ENCODE measurements at places on chromosomes 12 and 14.

DNA sequence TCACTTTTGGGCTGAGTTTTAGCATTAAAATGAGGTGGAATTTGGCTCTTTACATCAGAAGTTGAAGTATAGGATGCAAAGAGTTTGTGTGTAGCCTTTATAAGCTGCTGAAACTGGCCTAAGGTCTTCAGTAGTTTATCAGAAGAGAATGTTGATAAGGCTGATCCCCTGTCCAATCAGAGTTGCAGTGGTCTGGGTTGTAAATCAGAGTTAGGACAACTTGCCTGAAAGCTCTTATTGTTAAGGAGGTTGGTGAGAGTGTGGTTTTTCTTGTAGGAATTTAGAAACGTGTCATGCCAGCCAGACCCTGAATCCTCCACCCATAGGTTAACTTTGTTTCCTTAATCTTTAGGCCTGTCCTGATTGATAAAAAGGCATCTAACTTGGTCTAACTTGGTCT lies 143.5 kb downstream of the ST8SIA1 start:
- DNase-seq = no peak

- DNase-seq = no peak
These were observed 47.0 kb upstream of the PLBD1 start for GRCh38 chr12:14614704-14615121.

DNA sequence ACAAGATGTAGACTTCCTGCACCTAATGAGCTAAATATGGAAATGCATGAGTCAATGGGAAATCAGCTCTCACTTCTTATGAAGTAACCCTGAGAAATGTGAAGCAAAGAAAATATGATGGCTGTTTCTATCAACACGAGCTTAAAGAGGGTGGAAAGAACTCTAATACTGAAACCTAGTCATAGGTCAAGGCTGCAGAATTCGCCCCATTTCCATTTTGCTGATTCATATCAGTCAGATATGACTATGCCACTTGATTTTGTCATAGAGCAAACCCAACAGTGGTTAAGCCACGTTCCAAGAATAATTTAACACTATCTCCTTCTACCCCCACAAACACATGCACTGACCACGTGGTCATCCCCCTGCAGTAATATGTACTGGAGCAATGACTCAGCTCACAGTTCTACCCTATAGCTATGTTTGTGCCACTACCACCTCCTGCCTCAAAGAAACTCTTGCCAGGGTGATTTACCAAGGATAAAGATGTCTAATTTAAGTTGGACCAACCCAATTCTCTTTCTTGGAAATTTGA lies 157.5 kb downstream of the TMTC3 start:
- DNase-seq = peak; percentile 66

DNA sequence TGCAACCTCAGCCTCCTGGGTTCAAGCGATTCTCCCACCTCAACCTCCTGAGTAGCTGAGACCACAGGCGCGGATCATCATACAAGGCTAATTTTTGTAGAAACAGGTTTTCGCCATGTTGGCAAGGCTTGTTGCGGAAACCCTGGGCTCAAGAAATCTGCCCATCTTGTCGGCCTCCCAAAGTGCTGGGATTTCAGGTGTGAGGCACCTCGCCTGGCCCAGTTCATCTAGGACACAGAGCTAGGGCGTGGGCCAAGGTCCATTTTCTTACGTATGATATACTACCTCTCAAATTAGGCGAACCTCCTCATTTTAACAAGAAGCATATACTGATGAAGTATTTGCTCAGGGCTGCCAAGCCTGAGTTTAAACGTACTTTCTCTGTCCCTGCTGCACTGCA lies 2.1 kb downstream of the RPS29 start:
- no peak for DNase-seq

- DNase-seq = peak; percentile 71
These were observed 1183.7 kb upstream of the TMEM132C start for GRCh38 chr12:127083008-127083949.

GRCh38 chr12:63955831-63956666 lies 111.5 kb downstream of the SRGAP1 start:
- DNase-seq = peak; percentile 15

- no peak for DNase-seq
These were observed 938 bp upstream of the MAX start for GRCh38 chr14:65103150-65103760.

DNA sequence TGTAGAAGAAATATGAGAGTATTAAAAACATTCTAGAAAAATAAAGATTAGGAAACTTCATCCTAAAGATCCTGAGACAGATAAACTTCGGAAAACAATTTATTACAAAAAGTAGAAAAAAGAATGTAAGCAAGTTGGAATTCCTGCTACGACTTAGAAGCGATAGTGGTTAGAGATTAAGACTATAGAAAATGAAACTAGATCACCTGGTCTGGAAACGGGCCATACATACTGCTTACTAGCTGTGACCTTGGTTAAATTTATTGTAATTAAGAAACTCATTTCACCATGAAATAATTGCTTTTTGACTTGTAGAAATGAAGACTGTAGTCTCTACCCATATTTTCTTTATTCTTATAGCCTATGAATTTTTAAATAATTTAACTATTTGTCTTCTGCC lies 614.1 kb downstream of the SLC16A7 start:
- no peak for DNase-seq

DNA sequence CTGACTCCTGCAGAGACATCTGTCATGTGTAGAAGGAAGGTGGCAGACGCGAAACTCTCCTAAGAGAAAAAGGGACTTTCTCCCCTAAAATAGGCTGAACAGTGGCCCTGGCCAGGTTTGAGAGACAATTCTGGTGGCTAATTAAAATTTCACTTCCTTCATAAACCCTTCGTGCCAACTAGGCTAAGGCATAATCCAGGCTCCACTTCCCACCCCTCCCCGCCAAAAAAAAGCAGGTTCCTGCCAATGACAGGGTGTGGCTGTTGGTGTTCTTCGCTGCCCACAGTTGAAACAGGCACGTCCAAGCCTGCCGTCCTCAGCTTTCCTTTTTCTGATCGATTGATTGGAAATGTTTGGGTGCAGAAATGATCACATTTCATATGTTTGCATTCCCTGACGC lies 144.6 kb downstream of the GCH1 start:
- DNase-seq = no peak

DNA sequence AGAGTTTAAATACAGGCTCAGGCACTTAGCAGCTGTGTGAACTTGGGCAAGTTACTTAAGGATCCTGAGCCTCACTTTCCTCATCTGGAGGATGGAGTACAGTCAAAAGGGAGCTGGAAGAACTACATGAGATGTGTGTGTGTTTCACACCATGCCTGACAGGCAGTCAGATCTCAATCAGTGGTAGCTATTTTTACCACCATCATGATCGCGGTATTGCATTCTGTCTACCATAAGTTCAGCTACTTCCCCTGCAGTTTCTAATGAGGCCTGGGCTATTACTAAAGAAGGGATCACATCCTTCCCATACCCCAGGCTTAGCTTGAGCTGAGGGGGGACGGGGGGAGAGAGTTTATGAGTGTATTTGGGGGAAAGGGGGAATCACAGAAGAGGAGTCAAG lies 7.0 kb downstream of the AQP6 start:
- DNase-seq = no peak

GRCh38 chr12:100908501-100908900 lies 113.9 kb downstream of the ANO4 start:
- peak; percentile 49 for DNase-seq

DNA sequence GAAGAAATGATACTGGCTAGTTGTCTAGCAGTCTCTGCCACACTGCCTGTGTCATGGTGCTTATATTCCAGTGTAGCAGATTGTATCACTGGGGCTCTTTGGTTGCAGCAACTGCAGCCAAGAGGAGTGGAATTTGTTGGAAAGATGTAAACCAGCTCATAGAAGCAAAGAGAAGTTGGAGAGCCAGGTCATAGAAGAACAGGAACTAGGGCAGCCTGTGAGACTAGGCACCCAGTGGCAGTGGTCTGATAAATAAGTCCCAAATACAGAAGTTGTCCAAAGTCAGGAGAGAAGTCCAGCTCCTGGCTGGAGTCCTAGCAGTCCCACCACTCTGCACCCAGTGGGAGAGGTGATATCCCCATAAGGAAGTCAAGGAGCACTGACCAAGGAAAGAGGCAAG lies 172.5 kb upstream of the ARID2 start:
- DNase-seq = no peak

All from AG08396 (cell line).